Myocyte (in vitro differentiated cells): ENCODE measurements at places on chromosomes 3 and 15. TPM values are rescaled to one million over a fixed set of nuclear protein-coding genes. Genes with fewer than 3 reads are reported as not detected.

- no peak for DNase-seq
Observed at GRCh38 chr3:124178531-124178930, 186.6 kb upstream of the ROPN1 start.

Gene SLC9C1
- total RNA-seq: not detected in 2 replicates

Gene CATSPER2
- total RNA-seq: 0.16 and 0.62 TPM in 2 replicates

DNA sequence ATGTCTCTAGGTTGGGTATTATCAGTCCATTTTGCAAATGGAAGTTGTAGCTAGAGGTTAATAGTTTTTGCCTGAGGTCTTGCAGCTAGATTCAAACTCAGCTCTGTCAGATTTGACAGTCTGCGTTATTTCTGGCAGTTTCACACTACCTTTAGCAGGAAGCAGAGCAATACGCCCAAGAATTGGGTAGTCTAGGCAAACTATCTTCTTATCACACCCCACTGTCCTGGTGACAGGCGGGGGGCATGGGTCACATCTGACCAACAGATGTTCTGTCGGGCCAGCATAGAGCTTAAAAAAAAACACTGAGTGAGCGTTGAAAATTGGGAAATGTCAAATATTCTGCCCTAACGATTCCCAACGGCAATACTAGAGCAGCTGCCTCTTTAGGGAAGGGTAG lies 5.7 kb downstream of the GPR160 start:
- no peak for DNase-seq

DNA sequence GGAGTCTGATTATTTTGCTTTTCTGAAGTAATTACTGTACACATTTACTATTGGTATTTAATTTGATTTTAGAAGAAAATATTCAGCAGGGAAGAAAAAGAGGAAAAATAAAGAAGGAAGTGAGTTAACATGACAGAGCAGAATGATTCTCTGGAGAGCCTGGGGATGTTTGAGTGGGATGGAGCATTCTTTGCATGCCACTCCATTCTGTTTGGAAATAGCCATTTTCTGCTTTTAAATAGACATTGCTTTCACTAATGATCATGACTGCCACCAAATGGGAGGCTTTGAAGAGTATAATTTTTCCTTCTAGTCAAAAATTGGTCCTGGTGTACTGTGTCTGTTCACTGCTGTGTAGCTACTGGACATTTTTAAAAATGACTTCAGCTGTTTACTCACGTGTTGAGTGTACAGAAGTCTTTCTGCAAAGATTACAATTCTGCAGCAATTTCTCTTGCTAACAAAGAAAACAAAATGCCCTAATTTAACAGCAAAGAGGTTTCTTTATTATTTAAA lies 196.1 kb downstream of the RYR3 start:
- DNase-seq: no peak
